ENCODE measurements at places on chromosomes 6 and 20.

GRCh38 chr20:36060676-36061075 is 92.3 kb downstream of the CNBD2 start:
- DNase-seq = no peak

GRCh38 chr6:170040115-170040500 is 250.8 kb downstream of the DLL1 start:
- DNase-seq = no peak

DNA sequence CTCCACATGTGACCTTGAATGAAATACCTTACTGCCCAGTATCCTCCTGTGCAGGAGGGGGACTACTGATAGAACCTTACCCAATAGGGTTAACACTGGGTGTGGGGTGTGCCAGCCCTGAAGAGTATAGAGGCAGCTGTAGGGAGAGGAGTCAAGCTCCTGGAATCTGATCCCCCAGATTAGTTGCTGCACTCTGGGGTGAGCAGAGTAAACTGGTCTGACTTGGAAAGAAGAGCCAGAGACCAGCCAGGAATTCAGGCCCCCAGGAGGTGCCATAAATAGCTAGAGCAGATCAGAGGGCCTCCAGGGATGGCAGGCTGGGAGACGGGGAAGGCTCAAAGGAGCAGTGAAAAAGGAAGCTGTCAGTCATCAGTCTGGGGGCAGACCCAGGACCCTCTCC is 3.5 kb upstream of the APOBEC2 start:
- DNase-seq = no peak

GRCh38 chr6:105514306-105514705 is 111.4 kb upstream of the PREP start:
- DNase-seq = no peak

DNA sequence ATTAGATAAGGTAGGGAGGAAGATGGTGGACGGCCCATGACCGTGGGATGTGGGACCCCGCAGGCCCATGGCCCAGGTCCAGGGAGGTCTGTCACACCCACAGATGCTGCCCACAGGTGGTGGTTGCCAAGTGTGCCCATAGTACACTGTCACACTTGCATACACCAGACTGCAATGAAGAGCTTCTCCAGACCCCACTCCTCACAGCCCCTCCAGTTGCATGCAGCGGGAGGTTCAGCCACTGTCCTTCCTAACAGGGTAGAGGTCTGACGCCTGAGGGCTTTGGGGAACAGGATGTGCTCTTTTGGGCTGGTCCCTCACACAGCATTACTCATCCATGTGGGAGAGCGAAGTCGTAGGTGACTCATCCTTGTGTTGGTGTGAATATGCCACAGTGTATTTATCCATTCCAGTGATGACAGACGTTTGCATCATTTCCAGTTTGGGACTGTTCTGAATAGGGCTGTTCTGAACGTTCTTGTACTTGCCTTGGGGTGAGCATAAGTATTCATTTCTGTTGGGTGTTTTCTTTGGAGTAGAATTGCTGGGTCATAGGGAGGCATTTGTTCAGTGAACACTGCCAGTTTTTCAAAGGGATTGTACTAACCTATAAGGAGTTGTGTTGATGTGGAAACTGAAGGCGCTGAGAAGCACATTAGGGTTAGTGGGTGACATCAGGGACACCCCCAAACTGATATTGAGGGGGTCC is 10.1 kb upstream of the PYGB start:
- peak; percentile 97 for DNase-seq

DNA sequence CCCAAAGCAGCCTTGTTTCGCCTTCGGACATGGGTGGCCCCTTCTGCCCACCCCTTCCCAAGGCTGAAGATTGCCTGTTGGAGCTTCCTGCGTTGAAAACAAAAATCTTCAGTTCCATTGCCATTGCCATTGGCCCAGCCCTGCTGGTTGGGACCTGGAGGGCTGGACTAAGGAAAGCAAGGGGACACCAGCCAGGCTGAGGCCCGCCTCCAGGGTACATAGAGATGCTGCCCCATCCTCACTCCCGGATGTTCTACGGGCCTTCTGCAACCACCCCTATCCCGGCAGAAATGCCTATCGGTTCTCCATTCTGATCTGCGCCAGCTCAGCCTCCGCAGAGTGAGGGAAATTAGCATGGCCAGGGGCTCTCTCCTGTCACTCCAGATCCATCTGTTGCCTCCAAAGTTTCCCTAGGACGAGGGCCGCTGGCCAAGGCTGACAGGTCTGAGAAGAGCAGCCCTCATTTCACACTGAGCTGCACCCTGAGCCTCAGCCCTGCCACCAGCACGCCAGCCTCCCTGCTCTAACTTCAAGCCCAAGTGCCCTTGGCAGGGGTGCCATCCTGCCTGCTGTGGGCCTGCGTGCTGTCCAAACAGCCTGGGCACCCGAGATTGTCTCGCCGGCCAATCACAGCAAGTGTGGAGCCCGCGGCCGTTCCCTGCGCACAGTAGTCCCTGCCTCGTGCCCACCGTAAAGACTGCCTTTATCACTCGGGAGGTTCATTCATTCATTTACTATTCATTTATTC is 13.4 kb upstream of the STX16 start:
- DNase-seq = no peak

- no peak for DNase-seq
These were observed 228.8 kb downstream of the EPM2A start for GRCh38 chr6:145506565-145506964.

- no peak for DNase-seq
These were observed 36.4 kb upstream of the SOX4 start for GRCh38 chr6:21556968-21557721.

DNA sequence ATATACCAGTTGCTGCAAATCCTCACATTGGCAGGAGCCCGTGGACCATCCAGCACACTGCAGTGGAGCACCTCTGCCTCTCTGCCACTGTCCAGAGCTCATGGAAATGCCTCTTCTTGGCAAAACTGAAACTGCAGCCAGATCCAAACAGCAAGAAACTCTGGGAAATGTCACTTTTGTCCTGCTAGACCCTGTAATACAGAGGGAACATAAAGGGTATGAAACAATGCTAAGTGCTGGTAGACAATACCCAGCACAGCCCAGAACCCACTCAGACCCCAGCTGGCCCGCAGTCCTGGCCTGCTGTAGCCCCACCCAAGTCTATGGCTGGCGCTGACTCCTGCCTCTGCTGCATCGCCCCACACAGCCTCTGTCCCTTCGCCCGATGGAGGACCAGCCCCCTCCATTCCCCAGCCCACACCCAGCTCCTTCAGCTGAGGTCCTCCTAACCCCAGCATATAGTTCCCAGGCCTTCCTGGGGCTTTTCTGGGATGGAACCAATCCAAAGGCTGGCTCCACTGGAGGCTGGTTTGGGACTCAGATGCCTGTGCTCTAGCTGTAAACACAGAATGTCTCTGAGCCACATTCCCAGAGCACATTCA is 242.5 kb downstream of the LRFN2 start:
- no peak for DNase-seq

DNA sequence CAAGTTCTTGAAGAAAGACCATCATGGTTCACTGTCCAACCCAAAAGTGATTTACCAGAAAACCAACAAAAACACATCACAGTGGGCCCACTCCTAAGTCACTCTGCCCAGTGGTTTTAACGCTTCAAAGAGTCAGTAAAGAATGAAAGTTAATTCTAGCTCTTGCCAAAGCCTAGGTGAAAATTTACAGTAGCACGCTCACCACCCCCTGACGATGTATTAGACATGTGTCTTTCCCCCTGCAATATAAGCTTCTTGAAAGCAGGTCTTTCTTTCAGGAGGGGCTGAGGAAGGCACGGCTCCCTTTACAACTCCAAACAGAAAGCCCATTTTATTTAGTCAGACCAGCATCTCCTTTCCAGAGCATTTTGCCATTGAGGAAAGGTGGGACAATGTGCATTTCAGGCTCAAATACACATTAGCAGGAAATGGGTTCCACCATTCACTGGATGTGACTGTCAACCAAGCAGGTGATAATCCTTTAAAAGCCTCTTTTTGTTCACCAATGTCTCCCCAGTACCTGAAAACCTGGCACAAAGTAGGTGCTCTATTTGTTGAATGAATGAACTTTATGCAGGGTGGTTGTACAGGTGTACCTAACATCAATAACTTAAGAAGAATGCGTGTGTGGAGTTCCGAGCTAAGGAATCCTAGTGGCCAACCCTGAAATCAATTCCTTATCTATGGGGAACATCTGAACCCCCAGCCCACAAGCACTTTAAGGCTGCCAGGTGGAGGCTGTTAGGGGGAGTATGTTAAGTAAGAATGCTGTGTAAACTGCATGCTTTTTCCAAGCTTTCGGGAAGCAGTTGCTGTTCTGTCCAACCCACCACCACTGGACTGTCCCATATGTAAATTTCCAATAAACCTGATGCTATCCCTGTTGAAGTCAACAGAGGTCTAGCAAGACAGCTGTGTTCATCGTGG is 11.4 kb downstream of the EZR start:
- DNase-seq = no peak

DNA sequence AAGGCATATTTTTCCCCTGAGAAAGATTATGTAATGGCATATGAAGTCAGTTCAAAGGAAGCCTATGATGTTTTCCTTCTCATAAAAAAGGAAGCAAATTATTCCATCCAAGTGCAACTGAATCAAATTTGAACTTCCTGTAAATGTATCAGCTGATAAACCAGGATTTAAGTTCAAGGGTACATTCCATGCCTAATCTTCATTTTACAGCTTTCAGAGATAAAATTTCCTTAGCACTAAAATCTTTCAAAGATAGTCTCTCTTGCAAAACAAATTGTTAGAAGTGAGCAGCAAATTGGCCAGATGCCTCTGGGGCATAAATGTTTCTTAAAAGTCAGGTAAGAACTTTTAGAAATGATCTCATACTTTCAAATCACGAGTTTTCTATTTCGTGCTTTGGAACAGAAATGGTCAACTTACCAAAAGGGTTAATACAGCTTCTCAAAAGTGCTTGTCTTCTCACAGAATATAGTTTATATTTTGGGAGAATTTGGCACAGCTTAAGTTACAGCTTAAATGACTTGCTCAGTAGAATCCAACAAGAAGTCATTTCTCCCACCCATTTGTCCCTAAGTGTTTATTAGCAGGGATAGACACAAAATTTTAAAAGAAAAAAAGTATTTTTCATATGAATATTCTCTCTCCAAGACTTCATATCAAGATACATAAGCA is 2.7 kb upstream of the TCF21 start:
- DNase-seq = no peak

DNA sequence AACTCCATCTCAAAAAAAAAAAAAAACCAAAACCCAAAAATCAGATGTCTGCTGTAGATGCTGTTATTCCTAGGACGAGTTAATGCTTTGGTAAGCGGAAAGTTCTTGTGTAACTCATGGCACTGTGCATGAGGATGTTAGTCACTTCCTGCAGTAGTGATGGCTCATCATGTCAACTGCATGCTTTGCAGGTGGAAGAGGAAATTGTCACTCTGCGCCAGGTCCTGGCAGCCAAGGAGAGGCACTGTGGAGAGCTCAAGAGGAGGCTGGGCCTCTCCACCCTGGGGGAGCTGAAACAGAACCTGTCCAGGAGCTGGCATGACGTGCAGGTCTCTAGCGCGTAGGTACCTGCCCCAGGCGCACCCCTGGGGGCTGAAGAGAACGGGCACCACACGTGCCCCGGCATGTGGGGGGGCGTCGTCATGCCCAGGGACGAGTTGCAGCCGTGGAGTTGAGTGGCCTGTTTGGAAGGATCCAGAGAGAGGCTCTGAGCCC is 8.5 kb downstream of the TPD52L2 start:
- peak; percentile 94 for DNase-seq

DNA sequence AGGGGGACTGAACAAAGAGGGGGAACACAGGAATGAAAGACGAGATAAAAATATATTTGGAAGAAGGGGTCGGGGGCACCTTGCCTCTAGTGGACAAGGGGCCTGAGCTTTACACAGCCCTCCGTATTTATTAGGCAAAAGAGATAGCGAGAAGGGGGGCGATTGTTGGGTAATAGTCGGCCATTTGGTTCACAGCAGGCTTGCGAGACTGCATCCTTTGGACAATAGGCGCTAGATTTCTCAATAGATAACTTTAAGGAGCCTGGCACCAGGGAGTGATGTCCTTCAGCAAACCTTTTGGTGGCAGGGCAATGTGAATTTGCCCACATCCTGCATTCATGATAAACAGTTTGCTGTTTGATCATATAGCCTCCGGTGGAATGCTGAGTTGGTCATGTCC is 3.0 kb upstream of the NANP start:
- DNase-seq = no peak

DNA sequence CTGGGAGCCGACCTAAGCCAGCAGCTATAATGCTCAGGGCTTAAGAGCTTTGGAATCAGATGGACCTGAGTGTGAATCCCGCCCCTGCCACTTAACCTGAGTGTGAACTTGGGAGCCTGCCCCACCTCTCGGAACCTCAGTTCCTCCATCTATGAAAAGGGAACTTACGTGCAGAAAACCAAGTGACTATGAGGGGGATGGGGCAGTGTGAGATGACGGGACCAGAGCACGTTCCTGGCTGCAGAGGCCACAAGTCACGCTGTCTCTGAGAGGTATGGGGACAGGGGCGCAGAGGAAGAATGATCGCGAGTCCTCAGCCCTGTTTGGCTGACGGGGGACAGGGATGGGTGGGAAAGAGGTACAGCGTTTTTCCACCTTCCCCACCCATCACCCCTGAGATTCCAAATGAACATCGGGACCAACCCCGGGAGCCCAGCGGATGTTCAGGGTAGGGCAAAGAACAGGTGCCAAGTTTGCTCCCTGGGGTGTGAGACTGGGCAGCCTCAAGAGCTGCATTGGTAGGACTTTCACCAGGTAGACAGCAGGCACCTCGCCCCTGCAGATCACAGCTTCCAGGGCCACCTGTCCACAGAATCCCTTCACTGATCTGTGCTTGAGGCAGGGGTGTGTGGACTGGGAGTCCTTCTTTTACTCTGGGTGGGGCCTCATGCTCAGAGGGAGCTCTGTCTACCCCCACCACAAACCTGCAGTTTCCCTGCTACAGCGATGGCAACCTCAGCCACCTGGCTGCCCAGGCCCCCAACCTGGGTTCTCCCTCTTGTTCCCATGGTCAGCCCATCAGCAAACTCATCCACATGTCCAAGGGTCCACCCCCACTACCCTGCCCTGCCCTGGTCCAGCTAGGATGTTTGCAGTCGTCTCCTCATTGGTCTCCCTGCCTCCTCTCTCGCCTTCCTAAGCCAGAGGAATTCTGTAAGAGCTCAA is 85.8 kb downstream of the CEBPB start:
- peak; percentile 77 for DNase-seq

DNA sequence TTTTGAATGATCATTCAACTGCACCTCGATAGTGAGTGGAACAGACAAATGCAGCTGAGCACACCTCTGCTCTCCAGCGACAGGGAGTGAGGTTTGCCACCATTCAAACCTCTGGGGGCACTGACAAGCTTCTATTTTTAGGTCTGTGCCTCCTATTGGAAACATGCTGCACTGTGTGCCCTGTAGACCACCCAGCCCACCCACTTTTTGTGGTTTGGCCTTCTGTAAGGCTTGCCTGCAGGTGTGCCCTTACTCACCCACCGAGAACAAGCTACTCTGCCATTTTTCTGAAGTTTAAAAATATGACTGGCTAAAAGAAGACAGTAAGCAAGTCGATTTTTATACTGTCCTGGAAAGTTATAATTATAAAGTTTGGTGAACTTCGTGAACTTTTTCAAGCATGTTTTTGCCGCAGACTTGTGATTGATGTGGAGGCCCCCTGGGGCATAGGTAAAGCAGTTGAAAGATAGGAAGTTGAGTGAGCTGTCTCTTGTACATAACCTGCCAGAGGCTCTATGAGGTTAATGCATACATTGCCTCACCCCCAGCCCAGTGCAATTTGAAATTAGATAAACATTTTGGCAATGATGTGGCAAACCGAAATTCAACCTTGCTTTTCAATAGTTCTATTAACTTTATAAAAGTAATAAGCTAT is 53.8 kb downstream of the ADGRG6 start:
- no peak for DNase-seq

- DNase-seq = peak; percentile 91
These were observed 45.9 kb upstream of the TAB2 start for GRCh38 chr6:149271348-149272340.

- no peak for DNase-seq
These were observed 24.5 kb downstream of the BCAS4 start for GRCh38 chr20:50819349-50819748.

All from suppressor macrophage treated with lipopolysaccharide for 4 hours (primary cell).